ENCODE measurements at places on chromosomes 3 and 15. TPM values are rescaled to one million over a fixed set of nuclear protein-coding genes. Genes with fewer than 3 reads are reported as not detected.

- DNase-seq: no peak
- peaks cover 11% of the 10 kb centered on the region for H3K36me3 ChIP-seq
- no peaks in the 10 kb centered on the region for H3K27me3 ChIP-seq
- H3K27ac ChIP-seq: no peak overlapping the region
- no peak overlapping the region for H3K4me3 ChIP-seq
These were observed 1.6 kb downstream of the FAM131A start for GRCh38 chr3:184339001-184339400.

- H3K36me3 ChIP-seq: no peaks in the 10 kb centered on the region
- H3K4me3 ChIP-seq: no peak overlapping the region
- peaks cover 14% of the 10 kb centered on the region for H3K4me1 ChIP-seq
- no peak for DNase-seq
These were observed 353.5 kb upstream of the SATB1 start for GRCh38 chr3:18778598-18778997.

Gene VPS39
- 76.8 TPM for total RNA-seq

Gene NR2F2
- not detected for total RNA-seq

- peaks cover 20% of the 10 kb centered on the region for H3K4me1 ChIP-seq
- H3K27me3 ChIP-seq: peaks cover 12% of the 10 kb centered on the region
- H3K27ac ChIP-seq: no peak overlapping the region
These were observed 17.1 kb upstream of the GCNT3 start for GRCh38 chr15:59594493-59594942.

Gene SEMA3B
- total RNA-seq: 0.55 TPM

- no peak overlapping the region for H3K4me3 ChIP-seq
- H3K36me3 ChIP-seq: no peaks in the 10 kb centered on the region
- no peak overlapping the region for H3K27ac ChIP-seq
- no peak for DNase-seq
- H3K4me1 ChIP-seq: no peaks in the 10 kb centered on the region
These were observed 210.9 kb upstream of the TOPAZ1 start for GRCh38 chr3:44030687-44031305.

DNA sequence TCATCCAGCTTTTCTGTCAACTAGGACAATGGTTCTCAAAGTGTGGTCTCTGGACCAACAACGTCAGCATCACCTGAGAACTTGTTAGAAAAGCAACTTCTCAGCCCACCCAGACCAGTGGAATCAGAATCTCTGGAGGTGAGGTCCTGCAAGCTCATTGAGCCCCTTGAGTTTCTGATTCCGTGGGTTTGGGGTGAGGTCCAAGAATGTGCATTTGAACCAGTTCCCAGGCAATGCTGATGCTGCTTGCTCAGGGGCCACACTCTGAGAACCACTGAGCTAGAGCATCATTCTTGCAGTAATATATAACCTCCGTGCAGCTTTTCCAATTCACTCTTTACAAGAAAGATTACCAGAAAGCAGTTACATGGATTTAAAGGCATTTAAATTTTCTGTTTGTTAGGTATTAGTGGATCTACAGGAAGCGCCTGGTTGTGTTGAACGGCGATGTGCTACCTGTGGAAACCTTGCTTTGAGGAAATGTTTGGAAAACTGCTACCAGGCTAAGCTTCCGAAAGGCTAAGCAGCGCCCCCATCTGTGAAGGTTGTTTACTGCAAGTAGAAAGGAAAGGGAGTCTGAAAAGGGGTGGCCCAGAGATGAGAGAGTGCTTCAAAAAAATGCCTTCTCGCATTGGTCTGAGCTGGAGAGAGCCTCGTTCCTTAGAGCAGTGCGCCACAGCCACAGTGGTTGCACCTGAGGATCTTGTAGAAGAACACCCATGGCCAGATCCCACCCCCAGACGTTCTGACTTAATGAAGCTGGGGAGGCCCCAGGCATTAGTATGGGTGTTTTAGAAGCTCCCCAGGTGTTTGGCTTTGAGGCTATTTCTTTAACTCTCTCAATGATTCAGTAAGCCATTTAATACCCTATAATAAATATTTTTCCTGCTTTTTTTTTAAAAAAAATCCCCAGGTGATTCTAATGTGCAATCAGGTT is 50.0 kb downstream of the RLBP1 start:
- peaks cover under 1% of the 10 kb centered on the region for H3K36me3 ChIP-seq
- peaks cover 13% of the 10 kb centered on the region for H3K4me1 ChIP-seq
- H3K4me3 ChIP-seq: no peak overlapping the region

Gene SMAD6
- 0.53 TPM for total RNA-seq

Gene ARHGEF3
- 71.3 TPM for total RNA-seq

GRCh38 chr15:52483707-52484106 is 45.0 kb downstream of the MYO5A start:
- H3K27me3 ChIP-seq: no peaks in the 10 kb centered on the region
- H3K4me3 ChIP-seq: no peak overlapping the region
- peaks cover 68% of the 10 kb centered on the region for H3K4me1 ChIP-seq
- DNase-seq: no peak

Gene ZMYND10
- 3.2 TPM for total RNA-seq

DNA sequence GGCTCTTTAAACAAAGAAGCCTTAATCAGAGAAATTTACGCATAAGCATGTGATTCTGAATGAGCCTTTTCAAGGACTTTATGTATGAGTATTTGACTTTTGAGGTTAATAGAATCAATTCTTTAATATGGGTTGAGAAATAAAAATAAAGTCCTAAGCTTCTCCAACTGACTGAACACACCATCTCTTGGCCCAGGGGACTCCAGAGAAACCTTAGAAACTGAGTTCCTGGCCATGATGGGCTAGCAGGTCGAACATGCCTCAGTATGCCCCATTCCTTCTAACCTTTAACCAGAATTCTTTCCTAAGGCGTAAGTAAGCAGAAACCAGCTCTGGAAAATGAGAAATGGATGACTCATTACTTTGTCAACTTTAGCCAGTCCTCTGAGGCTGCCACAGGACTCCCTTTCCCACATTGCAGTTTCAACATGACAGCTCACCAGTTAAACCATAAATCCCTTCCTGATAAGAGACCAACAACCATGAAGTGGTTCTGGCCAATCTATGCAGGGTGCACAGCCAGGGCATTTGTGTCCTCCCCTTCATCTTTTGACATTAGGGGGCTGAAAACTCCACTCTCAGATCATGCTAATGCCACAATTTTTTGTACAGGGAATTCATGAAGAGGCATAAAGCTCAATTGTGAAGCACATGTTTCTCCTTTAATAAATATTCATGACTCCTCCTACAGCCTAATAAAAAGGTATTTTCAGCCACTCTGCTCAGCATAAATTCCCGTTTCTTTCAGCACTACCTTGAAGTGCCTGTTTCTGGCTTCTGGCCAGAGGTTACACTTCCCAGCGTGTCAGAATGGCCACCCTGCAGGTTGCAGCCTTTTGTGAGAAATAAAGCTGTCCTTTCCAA is 33.3 kb downstream of the TM4SF18 start:
- H3K4me1 ChIP-seq: peaks cover 5% of the 10 kb centered on the region
- no peak overlapping the region for H3K4me3 ChIP-seq
- no peaks in the 10 kb centered on the region for H3K36me3 ChIP-seq
- no peak overlapping the region for H3K27ac ChIP-seq
- no peak for DNase-seq

Gene ARHGAP11A
- 139 TPM for total RNA-seq

Gene SLC12A1
- not detected for total RNA-seq

Gene ZNF774
- 0.83 TPM for total RNA-seq

- H3K27me3 ChIP-seq: peaks cover 23% of the 10 kb centered on the region
- no peaks in the 10 kb centered on the region for H3K4me1 ChIP-seq
- H3K4me3 ChIP-seq: no peak overlapping the region
- no peak overlapping the region for H3K27ac ChIP-seq
- DNase-seq: no peak
These were observed 54.8 kb downstream of the SRGAP3 start for GRCh38 chr3:9194509-9195184.

DNA sequence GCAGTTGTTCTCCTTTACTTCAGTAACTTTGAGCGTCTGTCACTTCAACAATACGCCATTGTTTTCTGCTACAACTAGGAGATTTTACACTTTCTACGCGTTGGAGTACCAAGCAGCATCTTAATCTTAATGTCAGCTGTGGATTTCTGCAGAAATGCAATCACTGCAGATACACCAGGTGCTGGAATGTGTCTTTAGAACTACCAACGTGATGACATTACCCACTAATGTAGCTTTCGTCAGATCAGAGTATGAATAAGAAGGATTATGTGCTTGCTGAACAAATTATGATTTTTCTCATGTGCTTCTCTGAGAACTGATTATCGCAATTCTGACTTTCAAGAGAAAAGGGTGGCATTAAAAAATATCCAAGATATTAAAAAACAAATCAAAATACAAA is 77.5 kb upstream of the CNTN3 start:
- H3K4me3 ChIP-seq: no peak overlapping the region
- H3K4me1 ChIP-seq: no peaks in the 10 kb centered on the region
- DNase-seq: no peak
- no peaks in the 10 kb centered on the region for H3K36me3 ChIP-seq
- H3K27me3 ChIP-seq: no peaks in the 10 kb centered on the region

GRCh38 chr3:157026091-157026490 is 133.9 kb downstream of the CCNL1 start:
- no peak for DNase-seq
- no peaks in the 10 kb centered on the region for H3K36me3 ChIP-seq
- peaks cover 8% of the 10 kb centered on the region for H3K4me1 ChIP-seq
- peaks cover 3% of the 10 kb centered on the region for H3K27me3 ChIP-seq
- no peak overlapping the region for H3K4me3 ChIP-seq
